ENCODE measurements at places on chromosomes 5 and 9. TPM values are rescaled to one million over a fixed set of nuclear protein-coding genes. Genes with fewer than 3 reads are reported as not detected.

DNA sequence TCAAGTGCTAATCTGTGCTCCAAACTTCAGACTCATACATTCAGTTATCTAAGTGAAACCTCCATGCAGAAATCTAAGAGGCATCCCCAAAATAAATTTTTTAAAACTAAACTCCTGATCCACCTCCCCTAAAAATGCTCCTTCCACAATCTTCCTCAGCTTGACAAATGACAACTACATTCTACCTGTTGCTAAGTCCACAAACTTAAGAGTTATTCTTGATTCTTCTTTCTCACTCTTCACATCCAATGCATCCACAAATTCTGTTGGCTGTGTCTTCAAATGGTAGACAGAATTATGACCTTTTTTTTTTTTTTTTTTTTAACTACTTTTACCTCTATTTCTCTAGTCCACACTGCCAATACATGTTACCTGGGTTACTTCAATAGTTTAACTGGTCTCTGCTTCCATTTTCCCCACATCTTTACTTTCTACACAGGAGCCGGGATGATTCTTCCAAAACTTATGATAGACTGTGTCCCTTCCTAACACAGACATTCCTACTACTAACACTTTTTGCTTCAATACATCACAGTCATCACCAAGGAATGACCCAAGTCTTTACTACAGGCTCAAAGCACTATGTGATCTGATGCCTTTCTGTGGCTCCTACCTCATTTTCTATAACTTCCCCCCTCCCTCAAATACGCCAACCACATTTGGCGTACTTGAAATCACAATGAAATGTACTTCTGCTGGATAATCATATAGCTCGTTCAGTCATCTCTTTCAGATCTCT is 143.6 kb downstream of the PDE4D start:
- DNase-seq = no peak

- DNase-seq = no peak
Measured at GRCh38 chr5:39093352-39093751, 19.2 kb upstream of the RICTOR start.

- no peak for DNase-seq
Measured at GRCh38 chr5:58924306-58924705, 341.4 kb downstream of the RAB3C start.

GRCh38 chr5:157230610-157231009 is 35.3 kb upstream of the CYFIP2 start:
- no peak for DNase-seq

GRCh38 chr5:96503501-96504236 is 70.6 kb upstream of the PCSK1 start:
- no peak for DNase-seq

DNA sequence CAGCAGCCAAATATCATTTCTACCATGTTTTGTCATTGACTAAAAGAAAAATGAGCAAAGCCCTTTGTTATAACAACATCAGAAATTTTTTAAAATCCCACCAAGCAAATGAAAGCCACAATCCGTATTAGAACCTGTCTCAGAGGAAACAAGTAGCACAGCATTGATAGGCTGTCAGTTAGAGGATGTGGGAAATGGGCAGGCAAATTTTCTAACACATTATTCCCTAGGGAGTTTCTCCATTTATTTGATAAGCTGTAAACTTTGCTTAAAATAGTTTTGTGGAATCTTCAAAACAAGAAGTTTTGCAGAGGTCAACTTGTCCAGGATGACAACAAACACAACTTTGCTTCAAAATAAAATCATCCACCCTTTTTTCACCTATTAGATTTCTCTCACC is 53.6 kb upstream of the APC start:
- DNase-seq = no peak

DNA sequence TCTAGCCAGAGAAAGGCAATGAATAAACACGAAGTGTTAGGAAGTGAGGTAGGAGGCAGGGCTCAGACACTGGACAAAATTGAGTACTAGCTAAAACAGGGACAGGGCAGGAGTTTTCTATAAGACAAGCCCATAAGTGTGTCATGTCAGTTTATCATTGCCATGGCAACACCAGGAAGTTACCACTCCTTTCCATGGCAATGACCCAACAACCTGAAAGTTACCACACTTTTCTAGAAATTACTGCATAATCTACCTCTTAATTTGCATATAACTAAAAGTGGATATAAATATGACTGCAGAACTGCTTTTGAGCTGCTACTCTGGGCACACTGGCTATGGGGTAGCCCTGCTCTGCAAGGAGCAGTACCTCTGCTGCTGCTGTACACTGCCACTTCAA is 442.5 kb upstream of the COX7C start:
- DNase-seq = no peak

DNA sequence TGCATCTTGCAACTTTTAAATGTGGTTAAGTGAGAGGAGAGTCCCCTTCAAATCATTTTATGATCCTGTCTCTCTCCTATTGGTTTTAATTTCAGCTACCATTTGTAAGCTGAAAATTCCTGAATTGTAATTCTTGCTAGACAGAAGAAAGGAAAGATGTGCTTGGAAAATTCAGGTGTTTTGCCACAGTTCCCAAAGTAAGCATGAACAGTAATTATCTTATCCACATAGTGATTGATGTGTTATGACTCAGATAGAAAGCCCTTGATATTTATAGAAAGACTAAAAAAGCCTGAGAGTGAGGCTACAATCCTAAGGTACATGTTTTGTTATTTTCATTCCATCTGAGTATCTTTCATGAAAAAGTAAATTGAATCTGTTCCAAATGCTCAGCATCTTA is 492.5 kb downstream of the MAT2B start:
- no peak for DNase-seq

GRCh38 chr5:160064417-160064810 is 54.8 kb downstream of the PWWP2A start:
- no peak for DNase-seq

The LHX3 gene
- total RNA-seq = not detected

The ESM1 gene
- total RNA-seq = not detected
